ENCODE measurements at places on chromosomes 13 and 19.

DNA sequence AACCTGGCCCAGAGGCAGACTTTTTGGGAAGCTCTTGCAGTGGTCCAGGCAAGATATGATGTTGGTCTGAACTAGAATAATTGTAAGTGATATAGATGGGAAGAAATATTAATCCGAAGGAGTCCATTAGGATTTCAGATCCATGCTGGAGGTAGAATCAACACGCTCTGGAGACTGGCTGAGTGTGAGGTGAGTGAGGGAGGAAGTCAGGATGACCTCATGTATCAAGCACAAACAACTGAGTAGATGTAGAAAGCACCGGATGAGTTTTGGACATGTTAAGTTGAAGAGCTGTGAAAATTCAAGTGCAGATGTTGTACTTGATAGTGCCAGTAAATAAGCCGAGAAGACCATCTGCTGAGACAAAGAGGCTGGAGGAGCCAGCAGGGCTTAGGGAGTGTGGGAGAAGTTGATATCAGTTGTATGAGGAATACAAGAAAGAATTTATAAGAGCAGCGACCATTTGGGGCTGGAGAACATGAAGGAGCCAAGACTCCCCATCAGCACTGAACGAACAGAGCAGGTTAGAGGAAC, 5.3 kb upstream of the CNMD start:
- no peak for DNase-seq

GRCh38 chr19:3013263-3013725, 15.8 kb downstream of the TLE2 start:
- DNase-seq, result no peak

GRCh38 chr19:46536391-46536790, 40.7 kb upstream of the PNMA8B start:
- no peak for DNase-seq

- DNase-seq, result no peak
Measured at GRCh38 chr19:7912144-7912696, 2.4 kb upstream of the TGFBR3L start.

DNA sequence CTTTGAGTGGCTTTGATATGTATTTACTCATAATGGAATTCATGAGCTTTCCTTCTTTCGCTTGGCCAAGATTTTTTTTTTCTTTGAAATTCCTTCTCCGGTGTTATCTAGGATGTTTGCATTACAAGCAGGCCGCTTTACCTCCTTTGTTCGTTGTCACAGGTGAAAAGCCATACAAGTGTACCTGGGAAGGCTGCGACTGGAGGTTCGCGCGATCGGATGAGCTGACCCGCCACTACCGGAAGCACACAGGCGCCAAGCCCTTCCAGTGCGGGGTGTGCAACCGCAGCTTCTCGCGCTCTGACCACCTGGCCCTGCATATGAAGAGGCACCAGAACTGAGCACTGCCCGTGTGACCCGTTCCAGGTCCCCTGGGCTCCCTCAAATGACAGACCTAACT, 16.7 kb downstream of the KLF5 start:
- DNase-seq, result no peak

DNA sequence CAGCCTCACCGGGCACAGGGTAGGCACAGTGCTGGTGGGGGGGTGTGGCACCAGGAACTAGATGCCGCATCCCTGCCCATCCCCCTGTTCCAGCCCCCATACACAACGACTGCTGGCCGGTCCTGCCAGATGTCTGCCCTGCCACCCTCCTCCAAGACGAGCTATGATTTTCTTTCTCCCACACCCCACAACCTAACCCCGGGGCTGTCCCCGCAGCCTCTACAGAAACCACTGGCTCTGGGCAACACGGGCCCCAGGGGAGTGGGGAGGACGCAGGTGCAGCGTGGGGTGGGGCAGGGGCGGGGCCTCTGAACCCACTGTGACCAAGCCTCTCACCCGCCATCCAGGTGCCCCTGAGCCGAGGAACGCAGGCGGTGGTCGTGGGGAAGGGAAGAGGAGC, 15.5 kb downstream of the PGLS start:
- DNase-seq, result peak; percentile 84

GRCh38 chr19:5515737-5516136, 52.0 kb downstream of the TINCR start:
- DNase-seq, result no peak

Measured in memory B cell (primary cell).